Stimulated activated CD8-positive, alpha-beta memory T cell treated with anti-CD3 and anti-CD28 coated beads, Interleukin-4, amount 100 ng/mL, for 1 hour (primary cell): ENCODE measurements at places on chromosomes 5 and 9.

GRCh38 chr5:110963495-110963894 is 108.0 kb upstream of the TSLP start:
- no peak for DNase-seq

GRCh38 chr9:108857572-108857971 is 1.8 kb upstream of the ACTL7B start:
- DNase-seq, result no peak

- DNase-seq, result no peak
Measured at GRCh38 chr5:116864157-116864837, 289.7 kb upstream of the SEMA6A start.

- no peak for DNase-seq
Measured at GRCh38 chr5:127649018-127649439, at the start of gene CTXN3. TSS of gene CTXN3 (plus strand) at chr5:127649082. CDS start at chr5:127657522, 8,440 bp downstream.

- no peak for DNase-seq
Measured at GRCh38 chr9:133387680-133388079, 11.5 kb downstream of the STKLD1 start.

DNA sequence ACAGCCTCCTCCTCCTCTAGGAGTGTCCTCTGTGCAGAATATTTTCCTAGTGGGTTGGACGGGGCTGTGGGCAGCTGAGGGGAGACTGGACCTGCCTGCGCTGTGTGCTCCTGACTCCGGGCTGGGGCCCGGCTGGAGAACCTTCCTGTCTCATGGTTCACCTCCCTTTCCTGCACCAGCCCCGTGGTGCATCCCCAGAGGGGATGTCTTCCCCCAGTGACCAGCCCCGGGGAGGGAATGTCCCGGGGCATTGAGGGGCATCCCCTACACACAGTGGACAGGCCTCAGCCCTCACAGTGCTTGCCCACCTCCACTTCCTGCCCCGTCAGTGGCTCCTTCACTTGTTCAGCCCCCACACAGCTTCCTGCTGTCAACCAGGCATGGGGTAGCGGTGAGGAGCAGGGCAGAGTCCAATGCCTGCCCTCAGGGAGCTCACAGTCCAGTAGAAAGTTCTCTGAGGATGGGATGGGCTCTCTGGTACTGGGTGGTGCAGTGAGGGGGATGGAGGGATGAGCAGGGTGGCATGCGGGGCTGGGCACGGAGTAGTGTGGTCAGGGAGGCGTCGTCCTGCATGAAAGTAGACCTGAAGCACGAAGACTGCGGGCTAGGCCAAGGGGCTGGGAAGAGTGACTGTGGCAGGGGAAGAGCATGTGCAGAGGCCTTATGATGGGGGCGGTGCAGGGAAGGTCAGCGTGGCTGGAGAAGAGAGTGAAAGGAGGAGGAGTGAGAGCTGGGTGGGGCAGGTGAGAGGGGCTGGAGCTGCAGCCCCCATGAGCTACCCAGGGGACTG is 52.1 kb upstream of the PITX1 start:
- no peak for DNase-seq

GRCh38 chr9:120933310-120934055 is 6.9 kb upstream of the TRAF1 start:
- no peak for DNase-seq

DNA sequence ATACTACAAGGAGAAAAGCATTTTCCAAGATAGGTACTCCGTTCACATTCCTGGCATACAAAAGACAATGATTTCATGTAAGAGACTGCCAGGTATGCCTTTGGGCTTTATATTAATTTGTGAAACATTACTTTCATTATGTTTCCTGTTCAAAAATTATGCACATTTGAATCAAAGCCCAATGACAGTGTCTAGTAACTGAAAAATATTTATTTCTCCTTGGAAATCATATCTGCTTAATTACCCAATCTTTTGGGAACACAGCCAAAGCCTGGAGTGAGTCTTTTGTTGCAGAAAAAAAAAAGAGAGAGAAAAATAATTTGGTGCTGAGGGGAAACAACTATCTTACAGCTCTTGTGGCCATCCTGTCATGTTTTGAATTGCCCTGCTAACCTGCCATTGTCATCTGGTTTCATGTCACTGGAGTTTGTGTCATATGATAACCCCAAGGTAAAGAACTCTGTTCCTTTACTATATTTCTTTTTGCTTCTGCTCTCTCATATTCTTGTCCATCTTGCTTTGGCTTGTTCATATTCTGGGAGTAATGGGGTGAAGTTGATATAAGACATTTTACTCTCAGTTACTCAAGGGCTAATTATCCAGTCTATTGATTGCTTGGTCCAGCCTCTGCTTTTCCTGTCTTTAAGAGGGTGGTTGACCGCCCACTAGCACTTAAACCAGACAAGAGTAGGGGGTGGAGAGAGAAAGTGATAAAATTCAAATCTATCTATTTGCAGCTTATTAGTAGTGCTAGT is 238.3 kb upstream of the NUDT12 start:
- DNase-seq, result no peak

DNA sequence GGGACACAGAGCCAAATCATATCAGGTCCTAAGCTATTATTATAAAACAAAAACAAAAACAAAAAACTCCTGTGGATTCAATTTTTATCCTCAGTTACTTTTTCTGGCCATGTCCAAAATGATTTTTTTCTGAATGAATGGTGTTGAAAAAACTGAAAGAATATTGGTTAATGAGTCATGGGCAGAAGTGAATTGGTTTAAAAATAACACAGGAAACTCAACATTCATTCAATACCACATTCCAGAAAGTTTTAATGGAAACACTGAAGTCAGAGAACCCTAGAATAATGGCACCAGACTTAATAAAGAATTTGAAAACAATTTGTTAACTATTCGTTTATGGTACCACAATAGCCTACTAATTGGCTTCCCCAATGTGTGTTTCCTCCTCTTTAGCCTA is 102.4 kb upstream of the CDH9 start:
- DNase-seq, result no peak

GRCh38 chr5:121698690-121699089 is 153.0 kb upstream of the FTMT start:
- no peak for DNase-seq

DNA sequence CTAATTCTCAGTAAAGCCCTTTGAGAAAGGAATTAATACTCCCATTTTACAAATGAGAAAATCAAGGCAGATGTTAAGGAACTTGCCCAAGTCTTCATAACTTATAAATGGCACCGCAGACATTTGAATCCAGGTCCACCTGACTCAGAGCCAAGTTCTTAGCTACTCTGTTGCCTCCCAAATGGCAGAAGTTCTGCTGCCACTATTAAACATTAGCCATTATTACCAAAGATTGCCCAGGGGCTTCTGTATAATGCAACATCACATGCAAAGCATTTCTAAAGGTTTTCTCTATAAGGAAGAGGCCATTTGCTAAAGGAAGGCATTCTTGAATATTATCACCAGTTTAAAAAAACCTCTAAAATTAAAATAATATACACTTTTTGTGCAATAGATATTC is 28.3 kb downstream of the TPD52L3 start:
- no peak for DNase-seq

DNA sequence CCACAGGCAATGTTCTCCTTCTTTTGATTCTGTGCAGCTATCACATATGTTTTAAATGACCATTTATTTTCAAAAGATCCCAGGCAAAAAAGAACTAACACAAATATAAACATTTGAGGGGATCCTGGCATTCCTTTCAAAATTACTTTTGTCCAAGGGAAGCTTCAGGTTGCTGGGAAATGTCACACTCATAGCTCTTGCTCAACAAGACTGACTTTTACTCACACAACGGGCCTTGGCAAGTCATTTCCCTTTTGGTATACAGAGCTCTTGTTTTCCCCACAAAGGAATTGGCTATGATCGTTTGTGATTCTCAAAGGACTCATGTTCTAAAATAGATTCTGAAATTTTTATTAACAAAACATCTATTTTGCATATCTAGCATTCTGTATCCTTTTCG is 4.5 kb upstream of the PALM2AKAP2 start:
- no peak for DNase-seq

DNA sequence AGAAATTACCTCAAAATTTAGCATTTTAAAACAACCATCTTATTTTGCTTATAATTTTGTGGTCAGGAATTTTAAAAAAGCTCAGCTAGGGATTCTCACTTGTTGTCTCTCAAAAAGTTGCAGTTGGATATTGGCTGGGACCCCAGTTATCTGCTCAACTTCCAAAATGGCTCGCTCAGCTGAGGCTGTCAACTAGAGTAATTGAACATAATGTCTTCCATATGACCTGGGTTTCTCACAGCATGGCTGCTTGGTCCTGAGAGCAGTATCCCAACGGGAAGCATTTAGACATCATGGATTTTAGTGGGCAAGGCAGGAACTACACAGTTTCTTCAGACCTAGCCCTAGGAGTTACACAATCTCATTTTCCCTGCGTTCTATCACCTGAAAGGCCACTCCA is 63.6 kb upstream of the SPEF2 start:
- no peak for DNase-seq

GRCh38 chr9:109272745-109273144 is 48.1 kb downstream of the EPB41L4B start:
- DNase-seq, result no peak

DNA sequence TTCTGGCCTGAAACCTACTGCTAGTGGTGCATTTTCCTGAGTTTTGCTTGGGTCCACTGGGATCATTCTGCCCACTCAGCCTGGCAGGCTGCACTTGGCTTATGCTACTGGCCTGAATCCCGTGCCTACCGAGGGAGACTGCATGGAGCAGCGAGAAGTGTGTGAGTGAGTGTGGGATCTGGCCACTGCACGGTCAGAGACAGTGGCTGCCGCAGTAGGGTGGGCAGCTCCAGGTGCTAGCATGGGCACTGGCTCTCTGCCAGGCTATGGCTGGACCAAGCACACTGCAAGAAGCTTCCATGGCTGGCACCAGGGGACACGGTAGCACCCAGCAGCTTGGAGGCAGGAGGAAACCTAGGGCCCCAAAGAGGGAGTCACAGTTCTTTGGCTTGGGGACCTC is 1058.7 kb upstream of the ACO1 start:
- no peak for DNase-seq

DNA sequence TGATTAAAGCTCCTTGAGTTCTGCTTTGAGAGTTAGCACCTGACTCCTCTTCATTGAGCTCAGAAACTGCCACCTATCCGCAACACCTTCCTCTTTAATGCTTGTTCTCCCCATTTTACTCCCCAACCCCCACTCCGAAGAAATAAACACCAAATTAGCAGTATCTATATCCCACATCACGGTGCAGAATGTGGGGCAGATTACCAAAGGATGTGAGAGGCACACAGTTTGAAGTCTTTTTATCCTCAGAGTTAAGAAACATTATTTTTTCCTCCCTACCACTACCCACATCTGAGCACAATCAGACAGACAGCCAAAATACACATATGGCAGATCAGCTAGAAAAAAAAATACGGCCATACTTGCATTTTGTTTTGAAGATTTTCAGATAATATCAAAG is 26.1 kb upstream of the IL7R start:
- DNase-seq, result no peak

- DNase-seq, result no peak
Measured at GRCh38 chr5:147523069-147523468, 13.2 kb upstream of the DPYSL3 start.
